ENCODE measurements at places on chromosomes 13 and 19. TPM values are rescaled to one million over a fixed set of nuclear protein-coding genes. Genes with fewer than 3 reads are reported as not detected.

DNA sequence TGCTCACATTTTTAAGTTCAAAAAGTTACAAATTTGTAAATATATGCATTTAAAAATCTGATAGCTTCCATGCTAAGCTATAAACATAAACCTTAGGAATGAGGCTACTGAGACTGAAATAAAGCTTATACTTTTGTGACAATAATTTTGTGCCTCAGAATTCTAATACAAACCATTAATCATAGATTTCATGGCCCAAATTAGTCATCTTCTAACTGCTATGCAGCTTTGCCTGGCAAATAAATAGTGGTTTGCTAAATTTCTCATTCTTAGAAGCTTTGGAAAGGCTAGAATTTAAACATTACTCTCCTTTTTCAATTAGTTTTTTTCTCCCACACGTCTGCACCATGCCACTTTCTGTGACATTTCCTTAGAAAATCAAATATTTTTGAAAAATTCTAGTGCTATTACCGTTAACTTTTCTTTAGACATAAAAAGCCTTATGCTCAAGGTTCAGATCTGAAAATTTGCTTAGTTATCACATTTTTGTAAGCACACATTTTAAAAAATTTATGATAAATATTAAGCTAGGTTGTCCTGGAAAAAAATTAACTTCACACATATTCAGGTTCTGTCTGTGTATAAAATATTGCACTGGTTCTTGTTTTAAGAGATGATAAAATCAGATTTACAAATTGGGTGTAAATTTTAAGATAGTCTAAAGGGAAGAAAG, 46.9 kb downstream of the FNDC3A start:
- DNase-seq = peak; percentile 36

DNA sequence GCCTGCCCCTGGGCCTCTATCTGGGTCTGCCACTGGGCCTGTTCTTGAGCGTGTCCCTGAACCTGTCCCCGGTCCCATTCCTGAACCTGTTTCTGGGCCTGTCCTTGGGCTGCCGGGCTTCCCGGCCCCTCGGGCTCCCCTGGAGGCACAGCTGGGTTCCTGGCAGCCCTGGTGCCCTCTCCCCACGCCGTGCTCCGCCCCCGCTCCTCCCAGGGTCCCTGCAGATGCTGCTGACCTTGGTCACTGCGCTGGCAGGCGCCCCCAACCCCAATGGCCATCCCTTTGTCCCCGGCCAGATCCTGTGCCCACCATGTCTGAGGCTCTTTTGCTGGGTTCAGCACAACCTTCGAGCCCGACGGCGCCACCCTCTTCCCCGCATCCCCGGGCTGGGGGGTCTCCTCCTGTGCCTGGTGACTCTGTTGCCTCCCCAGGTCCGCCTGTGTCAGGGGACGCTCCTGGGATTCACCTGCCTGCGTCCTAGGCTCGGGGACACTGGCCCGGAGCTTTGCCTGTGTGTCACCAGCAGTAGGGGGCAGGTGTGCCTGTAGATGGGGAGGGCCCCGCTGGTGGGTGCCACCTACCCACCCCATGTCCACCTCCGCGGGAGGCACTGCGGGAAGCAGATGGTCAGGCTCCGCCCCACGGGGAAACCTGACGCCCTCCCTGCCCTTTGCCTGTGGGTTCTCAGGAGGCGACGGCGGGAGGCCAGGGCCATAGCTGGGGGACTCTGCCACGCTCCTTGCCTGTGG, 41.0 kb upstream of the GRTP1 start:
- no peak for DNase-seq

The SUPT5H gene
- 75.3 TPM for total RNA-seq

DNA sequence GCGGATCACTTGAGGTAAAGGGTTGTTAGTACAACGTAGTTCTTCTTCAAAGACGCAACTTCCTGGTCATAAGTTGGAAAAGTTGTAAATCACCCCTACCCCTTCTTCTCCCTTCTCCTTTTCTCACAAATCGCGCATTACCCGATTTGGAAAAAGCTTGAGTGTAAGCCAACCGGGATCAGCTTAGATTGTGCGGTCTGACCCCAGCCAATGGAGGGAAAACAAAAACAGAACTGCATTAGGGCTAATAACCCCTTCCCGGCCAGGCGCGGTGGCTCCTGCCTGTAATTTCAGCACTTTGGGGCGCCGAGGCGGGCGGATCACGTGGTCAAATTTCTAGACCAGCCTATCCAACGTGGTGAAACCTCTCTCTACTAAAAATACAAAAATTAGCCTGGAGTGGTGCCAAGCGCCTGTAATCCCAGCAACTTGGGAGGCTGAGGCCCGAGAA, 806 bp downstream of the ZNF90 start:
- peak; percentile 18 for DNase-seq

The C3 gene
- total RNA-seq = 0.28 TPM

Measured in IMR-90 (cell line).